ENCODE measurements at places on chromosomes 7 and 10.

DNA sequence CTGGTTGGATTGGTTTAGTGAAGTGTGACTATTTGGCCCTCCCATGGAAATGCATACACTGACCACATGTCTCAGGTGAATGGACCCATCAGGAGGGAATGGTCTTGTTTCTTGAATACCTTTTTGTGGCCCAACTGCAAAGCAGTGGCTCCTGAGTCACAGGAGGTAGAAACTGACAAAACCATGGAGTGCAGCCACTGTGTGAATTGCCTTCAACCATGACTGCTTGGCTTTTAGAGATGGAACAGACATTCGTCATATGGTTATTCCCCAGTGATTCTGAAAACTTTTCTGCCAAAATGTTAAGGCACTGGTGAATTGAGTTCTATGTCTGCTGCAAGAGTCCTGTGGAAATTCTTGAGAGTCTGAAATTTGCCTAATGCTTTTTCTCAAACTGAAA is 64.7 kb downstream of the CDK14 start:
- no peak for DNase-seq

DNA sequence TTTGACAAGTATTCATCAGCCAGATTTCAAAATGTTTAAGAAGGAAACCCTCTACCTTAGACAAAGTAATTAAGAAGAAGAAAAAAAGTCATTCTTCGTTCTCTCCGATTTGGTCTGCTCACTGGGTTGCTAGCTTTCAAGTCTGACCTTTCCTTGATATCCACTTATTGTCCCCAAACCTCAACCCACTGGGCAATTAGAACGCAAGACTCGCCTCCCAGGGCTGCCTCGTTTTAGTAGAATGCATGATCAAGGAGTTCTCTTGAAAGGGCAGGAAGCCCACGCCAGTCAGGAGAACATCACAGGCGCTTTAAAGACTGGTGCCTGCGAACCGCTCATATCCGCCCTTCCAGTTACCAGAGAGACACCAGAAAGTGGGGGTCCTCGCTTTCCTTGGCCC is 637.7 kb downstream of the PARD3 start:
- DNase-seq, result no peak

GRCh38 chr10:21318540-21319167 is 206.8 kb downstream of the SKIDA1 start:
- DNase-seq, result no peak

- no peak for DNase-seq
Observed at GRCh38 chr7:133265821-133266220, 12.9 kb downstream of the EXOC4 start.

GRCh38 chr7:69622960-69623359 is 24.7 kb downstream of the AUTS2 start:
- no peak for DNase-seq

GRCh38 chr7:40477094-40477493 is 342.3 kb downstream of the SUGCT start:
- DNase-seq, result no peak

DNA sequence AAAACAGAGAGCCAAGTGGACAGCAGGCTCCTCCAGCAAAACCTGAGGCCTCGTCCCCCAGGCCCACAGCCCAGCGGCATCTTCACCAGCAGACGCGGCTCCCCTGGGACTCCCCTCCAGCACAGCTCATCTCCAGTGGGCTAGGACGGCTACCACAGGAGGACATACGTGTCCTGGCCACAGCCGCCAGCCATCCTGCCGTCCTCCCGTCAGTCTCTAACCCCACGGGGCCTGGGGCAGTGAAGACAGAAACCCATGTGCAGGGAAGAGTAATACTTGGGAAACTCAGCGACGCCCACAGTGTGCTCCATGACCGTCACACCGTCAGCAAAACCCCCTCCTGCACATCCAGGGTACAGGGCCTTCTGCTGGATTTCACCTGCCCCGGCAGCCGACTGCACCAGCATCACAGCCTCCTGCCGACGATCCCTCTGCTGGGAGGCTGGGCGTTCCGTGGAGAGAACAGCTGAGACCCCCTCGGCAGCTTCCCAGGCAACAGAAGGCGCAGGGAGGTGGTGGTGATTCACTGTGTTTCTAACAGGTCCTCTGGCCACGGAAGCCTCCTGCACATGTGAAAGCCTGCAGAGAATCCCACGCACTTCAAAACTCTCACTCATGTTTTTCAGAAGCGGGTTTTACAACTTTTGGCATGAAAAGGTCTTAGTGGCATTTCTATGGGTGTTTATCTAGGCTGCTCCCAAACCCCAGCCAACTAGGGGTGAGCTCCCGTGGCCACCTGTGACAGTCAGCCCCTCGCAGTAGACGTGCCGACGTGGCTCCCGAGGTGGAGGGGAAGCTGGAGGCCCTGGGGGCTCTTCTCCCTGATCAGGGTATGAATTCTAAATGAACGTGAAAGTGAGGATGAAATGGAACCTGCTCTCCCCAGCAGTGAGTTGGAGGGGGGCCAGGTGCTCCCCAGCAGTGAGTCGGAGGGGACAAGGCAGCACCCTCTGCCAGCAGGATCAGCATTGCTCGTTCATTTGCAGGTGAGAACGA is 513.5 kb downstream of the PTPRN2 start:
- no peak for DNase-seq

DNA sequence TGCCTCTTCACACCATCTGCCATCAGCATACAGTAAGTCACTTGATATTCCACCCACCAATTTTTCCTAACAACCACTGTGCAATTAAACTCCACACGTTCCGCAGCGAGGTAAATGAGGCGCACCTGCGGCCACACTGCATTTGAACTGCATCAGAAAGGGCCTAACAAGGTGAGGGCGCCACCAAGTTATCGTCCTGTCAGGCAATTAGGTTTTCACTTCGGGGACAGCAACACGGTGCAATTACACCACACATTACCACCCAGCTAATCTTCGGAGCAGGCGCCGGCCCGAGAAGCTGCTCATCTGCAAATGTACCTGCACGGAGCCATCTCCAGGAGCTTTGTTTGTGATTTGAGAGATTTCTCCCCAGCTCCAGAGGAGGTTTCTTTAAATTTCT is 84.4 kb downstream of the EBF3 start:
- no peak for DNase-seq

DNA sequence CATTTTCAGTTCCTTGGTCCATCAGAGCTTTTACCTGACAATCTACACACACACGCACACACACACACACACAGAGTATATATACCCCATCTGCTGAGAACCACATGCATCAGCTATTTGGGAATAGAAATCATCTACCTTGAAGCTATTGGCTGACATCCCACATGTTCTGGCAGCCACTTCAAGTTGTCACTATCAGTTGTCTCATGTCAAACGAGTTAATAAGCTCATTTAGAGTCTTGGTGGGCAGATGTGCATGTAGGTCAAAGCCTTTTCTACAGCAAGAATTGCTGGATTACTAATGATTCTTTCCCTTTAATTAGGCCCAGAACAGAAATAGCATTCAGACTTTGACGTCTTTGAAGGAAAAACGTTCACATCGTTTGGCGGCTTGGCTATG is 36.8 kb downstream of the COL28A1 start:
- DNase-seq, result no peak

GRCh38 chr7:1852517-1853430 is 182.7 kb downstream of the ELFN1 start:
- DNase-seq, result no peak

GRCh38 chr7:27897001-27897400 is 157.0 kb downstream of the TAX1BP1 start:
- no peak for DNase-seq

DNA sequence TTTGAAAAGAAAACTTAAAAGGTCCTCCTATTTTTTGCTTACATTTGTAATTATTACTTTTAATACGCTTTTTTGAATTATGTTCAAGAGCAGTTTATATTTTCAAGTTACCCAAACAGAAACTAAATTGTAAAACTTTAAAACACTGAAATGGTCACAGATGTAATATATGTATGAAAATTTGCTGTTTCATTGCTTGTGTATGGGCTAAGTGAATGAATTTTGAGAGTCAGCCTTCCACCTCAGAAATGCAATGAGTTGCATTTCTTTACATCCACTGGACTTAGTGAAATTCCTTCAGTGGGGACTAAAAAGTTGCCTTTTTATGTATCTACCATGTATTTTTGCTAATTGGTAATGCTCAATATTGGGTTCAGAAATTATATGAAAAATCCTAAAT is 1.6 kb downstream of the VPS26A start:
- no peak for DNase-seq

DNA sequence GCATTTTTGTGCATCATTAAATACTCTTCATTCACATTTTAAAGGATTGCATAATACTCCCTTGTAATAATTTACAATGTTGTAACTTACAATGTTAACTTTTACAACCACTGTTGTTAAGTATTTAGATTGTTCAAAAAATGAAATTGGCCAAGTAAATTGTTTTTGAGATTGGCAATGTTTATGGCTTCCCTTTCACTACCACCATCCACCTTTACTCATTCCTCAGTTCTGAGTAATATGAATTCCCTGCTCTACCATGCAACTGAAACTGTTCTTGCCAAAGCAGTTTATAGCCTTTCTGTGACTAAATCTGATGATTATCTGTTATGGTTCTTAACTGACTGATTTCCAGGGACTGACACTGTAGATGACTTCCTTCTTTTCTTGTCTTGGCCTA is 80.5 kb upstream of the TMEM106B start:
- DNase-seq, result no peak

- DNase-seq, result no peak
Observed at GRCh38 chr7:75884476-75884875, 5.6 kb downstream of the RHBDD2 start.

- no peak for DNase-seq
Observed at GRCh38 chr7:22487978-22488642, 11.9 kb downstream of the STEAP1B start.

GRCh38 chr7:37476428-37476827 is 27.8 kb upstream of the ELMO1 start:
- no peak for DNase-seq

- no peak for DNase-seq
Observed at GRCh38 chr10:60167050-60167449, 222.6 kb downstream of the ANK3 start.

GRCh38 chr10:10007957-10008356 is 1009.7 kb upstream of the CELF2 start:
- DNase-seq, result no peak

DNA sequence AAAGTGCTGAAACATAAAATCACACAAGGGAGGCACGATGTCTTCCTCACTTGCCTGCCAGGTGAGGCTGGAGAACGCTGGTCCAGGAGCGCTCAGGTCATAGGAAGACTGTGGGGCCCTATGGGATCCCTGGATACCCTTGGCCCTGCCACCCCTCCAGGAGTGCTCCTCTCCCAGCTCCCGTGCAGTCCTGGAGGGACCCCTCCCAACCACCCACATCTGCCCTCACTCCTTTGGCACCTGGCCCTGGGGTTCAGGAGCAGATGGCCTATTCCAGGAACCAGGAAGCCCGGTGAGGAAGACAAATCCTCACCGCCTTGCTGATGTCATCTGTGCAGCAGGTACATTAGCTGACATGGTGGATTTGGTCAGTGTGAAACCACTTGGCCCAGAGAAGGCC is 3.7 kb upstream of the CXCL12 start:
- DNase-seq, result no peak

DNA sequence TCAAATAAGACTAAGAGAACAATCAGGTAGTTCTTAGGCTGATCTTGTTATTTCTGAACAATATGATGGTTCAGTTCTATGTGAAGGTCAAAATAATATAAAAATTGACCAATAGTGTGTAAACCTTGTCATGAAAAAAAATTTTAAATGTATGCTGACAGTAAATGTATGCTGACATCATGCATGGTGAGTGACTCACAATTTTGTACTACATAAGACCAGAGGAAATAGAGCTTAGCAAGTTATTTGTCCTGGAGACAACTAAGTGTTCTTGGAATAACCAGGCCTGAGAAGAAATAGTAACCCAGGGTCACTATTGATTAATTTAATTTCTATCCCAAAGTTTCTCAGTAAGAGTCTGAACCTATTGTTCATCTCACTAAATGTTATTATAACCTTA is 182.2 kb upstream of the PCDH15 start:
- DNase-seq, result no peak

GRCh38 chr10:108782411-108782810 is 1140.9 kb downstream of the XPNPEP1 start:
- no peak for DNase-seq

- DNase-seq, result no peak
Observed at GRCh38 chr10:11242443-11243387, 225.0 kb downstream of the CELF2 start.

DNA sequence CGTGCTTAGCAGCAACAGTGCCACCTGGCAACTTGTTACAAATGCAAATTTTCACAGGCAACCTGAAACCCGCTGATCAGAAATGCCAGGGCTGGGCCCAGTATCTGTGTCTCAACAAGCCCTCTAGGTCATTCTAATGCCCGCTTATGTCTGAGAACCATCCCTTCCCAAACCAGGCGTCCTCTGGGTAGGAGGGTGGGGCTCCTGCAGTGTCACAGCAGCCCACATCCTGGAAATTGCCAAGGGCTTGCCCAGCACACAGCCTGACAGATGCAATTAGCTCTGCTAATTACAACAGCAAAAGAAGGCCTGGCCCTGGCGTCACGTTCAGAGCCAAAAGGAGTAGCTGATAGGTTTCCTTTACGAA is 15.9 kb downstream of the ITPRIP start:
- no peak for DNase-seq

Data from activated CD4-positive, alpha-beta T cell treated with anti-CD3 and anti-CD28 coated beads for 24 hours (primary cell).